Head of caudate nucleus (tissue), 42 donors: ENCODE measurements at places on chromosomes 7 and 10.

- no peak for DNase-seq
Measured at GRCh38 chr7:50621973-50622490, 56.8 kb upstream of the DDC start.

DNA sequence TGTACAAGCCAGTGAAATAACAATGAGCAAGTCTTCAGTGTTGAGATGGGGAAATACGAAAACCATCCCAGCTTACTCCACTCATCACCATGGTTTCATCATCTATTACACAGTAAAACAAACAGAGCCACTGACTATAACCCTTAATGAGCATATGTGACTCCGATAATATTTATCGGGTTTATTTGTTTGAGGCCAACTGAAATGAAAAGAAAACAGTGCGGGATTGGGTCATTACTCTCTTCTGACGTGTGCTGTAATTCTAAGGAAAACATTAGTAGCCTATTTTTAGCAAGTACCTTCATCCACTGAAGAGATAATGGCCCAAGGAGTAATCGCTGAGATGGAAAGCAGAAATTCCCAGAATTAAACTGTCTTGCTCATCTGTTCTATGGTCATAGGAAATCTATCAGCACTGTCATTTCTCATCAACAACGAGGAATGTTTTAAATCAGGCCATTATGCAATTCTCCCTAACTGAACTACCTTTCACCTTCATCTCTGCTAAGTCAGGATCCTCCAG lies 716.5 kb downstream of the INHBA start:
- DNase-seq: no peak

GRCh38 chr10:69502589-69502988 lies 51.3 kb downstream of the TSPAN15 start:
- DNase-seq: no peak

GRCh38 chr10:76456197-76456596 lies 1024.8 kb downstream of the LRMDA start:
- DNase-seq: no peak

- no peak for DNase-seq
Measured at GRCh38 chr7:55065079-55065478, 46.3 kb downstream of the EGFR start.

DNA sequence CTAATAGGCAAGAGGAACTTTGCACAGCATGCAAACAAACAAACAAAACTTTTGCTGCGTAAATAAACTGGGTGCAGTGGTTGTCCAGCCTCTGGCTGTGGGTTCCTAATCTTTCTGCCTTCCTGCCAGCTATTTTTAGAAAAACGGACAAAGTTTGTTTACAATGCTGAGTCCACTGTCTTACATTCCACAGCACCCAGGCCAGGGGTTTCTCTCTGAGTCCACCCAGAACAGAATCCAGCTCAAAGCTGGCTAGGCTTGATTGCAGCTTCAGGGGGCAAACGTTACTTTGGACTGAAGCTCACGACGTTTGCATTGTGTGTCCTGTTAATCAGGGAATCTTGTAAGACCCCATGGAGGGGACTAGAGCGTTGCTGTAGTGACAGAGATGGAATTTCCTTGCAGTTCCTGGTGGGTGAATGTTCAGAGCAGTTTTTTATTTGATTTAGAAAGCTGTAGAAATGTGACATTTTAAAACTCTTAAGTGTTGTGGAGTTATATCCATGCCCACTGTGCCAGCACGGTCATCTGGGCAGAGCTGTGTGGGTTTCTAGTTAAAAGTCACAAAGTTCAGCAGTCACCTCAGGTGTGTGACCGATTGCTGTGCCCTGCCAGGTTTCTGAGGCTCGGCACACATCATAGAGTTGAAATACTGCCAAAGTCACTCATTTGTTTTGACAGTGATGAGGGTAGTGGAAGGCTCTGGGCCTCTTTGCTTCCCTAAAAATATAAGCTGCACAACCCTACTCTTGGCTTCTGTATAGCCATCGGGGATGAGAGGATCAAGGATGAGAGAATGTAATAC lies 247.0 kb downstream of the STK31 start:
- no peak for DNase-seq

DNA sequence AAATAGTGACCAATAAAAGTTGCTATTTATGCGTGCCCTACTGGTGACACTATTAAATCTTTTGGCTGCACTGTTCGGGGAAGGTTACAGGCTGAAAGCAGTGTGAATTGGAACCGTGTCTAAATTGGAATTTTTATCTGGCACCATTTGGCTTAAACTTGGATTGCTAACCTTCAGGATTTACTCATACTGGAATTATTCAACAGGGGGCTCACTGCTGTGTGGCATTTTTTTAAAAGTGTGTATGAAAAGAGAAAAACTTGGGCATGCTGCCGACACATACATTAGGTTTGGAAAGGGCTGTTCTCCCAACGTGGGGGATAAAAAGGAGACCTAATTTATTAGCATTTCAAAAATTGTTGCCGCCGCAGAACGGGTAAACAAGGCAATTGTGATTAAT lies 537.9 kb upstream of the MGMT start:
- DNase-seq: no peak

- no peak for DNase-seq
Measured at GRCh38 chr10:4833286-4833685, 7.3 kb downstream of the AKR1E2 start.

DNA sequence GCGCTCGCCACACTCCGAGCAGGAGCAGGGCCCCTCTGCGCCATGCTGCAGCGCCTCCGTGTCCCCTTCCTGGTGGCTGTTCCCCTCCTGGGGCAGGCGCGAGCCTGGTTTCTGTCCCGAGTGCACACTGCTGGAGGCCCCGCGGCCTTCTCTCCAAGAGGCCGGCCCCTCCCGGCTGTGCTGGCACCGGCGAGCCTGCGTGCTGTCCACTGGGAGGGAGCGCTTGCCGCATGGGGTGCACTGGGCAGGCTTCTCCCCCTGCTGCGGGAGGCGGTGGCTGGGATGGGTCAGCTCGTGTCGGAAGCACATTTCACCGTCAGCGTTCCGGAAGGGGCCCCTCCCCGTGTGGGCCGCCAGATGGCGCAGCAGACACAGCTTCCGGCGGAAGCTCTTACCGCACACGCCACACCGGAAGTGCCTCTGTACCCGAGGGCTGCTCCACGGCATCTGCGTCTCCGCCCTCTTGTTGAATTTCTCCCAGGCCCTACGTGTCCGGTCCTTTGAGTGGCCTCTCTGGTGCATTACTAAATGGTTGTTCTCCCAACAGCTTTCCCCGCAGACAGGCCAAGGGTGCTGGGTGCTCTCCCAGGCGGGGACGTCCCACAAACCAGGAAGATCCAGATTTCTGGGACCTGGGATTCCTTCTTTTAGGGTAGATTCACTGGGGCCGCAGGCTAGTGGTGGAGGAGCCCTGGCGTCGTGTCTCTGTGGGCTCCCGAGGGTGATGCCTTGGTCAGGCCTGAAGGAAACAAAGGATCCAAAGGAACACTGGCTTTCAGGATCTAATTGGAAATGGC lies 18.7 kb downstream of the ZNF786 start:
- DNase-seq: no peak

GRCh38 chr7:66768865-66769832 lies 28.6 kb downstream of the RABGEF1 start:
- no peak for DNase-seq

- no peak for DNase-seq
Measured at GRCh38 chr7:1040790-1041189, 3.6 kb upstream of the GPR146 start.

DNA sequence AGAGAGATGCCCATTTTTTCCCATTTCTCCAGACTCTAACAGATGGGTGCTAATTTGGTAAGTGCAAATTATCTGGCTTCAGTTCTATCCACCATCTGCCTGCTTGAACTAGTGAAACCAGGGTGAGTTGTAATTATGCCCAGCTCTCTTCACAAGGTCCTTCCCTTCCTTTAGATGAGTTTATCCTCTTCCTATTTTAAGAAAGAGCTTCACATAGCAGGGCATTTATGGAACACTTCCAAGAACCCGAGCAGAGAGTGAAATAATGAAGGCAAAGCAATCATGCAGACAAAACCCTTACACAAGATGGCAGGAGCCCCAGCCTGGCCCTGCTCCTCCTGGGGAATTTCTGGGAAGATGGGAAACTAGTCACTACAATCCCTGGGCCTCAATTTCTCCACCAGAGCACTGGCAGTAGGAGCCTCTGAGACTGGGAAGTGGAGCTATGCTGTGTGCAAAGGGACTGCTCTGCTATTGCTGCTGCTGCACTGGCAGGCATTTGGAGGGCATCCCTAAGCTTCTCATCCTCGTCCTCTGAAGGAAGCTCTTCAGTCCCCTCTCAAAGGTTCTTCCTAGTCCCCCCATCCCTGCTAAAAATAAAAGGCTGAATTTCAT lies 33.7 kb upstream of the PLXNA4 start:
- no peak for DNase-seq

DNA sequence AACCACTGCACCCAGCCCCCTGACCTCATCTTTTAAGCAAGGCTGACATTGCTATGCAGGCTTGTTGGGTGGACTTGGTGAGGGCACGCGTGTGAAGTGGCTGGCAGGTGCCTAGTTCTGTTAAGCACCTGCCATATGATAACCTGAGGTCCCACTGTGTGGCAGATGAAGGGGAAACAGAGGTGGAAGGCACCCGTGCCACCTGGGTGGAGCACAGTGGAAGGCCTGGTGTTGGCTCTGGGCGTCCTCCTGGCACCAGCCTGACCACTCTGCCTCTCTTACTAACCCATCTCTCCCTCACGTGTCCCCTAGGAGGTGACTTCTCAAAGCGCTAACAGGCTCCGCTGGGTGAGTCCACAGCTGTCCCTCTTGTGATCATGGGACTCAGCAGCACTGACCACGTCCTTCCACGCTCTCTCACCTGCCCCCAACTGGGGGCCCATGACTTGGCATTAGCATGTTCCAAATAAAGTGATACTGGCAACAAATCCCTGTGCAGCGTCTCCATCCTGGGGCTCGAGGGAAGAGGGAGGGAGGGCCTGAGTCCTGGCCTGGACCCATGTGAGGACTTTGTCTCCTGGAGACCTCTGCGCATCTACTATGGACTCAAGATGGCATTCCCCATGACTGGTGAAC lies 4.6 kb upstream of the ZNF862 start:
- DNase-seq: no peak

GRCh38 chr10:129244298-129244697 lies 222.7 kb upstream of the MGMT start:
- no peak for DNase-seq

- DNase-seq: no peak
Measured at GRCh38 chr7:52017802-52018679, 701.4 kb upstream of the COBL start.

GRCh38 chr10:131075218-131075770 lies 236.2 kb downstream of the TCERG1L start:
- DNase-seq: no peak

- no peak for DNase-seq
Measured at GRCh38 chr7:46534664-46535588, 613.9 kb upstream of the IGFBP3 start.

- DNase-seq: no peak
Measured at GRCh38 chr10:114398587-114399331, 5.5 kb downstream of the AFAP1L2 start.

- DNase-seq: no peak
Measured at GRCh38 chr10:130425169-130425568, 289.0 kb downstream of the GLRX3 start.

GRCh38 chr10:43237128-43237527 lies 29.7 kb downstream of the RASGEF1A start:
- DNase-seq: no peak

GRCh38 chr10:112981553-112981952 lies 31.5 kb downstream of the TCF7L2 start:
- DNase-seq: no peak

GRCh38 chr7:144821067-144821466 lies 14.8 kb downstream of the TPK1 start:
- no peak for DNase-seq

DNA sequence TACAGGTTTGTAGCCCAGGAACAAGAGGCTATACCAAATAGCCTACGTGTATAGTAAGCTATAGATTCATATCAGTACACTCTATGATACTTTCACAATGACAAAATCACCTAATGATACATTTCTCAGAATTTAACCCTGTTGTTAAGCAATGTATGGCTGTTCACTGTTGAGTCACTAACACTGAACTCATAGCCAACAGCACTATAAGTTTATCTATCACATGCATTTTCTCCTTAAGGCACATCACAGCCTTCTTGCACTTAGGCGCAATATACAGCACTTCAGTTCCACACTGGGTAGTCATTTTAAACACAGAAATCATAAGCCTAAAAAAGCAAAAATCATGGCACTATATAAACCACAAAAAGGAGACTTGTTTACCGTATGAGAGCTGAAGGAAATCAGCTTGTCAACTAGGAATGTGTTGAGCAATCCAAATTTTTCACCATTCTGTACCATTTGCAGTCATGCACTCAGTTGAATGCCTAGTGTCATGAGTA lies 45.6 kb downstream of the ZNF438 start:
- DNase-seq: no peak

GRCh38 chr10:7388602-7389001 lies 22.2 kb downstream of the SFMBT2 start:
- no peak for DNase-seq

DNA sequence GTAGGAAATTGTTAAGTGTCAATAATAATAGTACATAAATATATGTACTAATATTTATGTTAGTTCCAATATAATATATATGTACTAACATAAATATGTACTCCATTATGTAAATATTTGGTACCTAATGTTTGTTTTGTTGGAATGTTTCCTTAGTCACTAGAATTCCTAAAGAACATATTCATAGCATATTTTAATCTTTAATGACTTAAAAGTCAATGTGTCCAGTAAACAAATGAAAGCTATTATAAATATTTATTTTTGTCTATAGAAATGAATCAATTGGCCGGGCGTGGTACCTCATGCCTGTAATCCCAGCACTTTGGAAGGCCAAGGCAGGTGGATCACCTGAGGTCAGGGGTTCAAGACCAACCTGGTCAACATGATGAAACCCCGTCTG lies 153.6 kb downstream of the GPR158 start:
- no peak for DNase-seq

DNA sequence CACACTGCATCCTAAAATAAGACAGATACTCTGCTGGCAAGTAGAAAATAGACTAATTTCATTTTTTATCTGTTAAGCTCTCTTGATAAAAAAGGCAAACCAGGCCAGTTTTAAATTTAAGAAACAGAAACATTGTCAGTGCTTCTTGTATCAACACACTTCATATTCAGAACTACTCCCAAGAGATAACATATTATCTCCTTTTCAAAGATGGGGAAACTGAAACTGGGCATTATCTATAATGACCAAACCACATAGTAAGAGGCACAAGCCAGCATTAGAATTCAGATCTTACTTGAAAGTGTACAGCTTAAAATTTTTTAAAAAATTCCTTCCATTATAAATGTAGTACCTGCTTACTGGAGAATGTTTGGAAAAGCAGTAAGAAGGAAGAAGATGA lies 14.7 kb downstream of the SRI start:
- DNase-seq: no peak
